BJ (cell line): ENCODE measurements at places on chromosomes 5 and 9.

DNA sequence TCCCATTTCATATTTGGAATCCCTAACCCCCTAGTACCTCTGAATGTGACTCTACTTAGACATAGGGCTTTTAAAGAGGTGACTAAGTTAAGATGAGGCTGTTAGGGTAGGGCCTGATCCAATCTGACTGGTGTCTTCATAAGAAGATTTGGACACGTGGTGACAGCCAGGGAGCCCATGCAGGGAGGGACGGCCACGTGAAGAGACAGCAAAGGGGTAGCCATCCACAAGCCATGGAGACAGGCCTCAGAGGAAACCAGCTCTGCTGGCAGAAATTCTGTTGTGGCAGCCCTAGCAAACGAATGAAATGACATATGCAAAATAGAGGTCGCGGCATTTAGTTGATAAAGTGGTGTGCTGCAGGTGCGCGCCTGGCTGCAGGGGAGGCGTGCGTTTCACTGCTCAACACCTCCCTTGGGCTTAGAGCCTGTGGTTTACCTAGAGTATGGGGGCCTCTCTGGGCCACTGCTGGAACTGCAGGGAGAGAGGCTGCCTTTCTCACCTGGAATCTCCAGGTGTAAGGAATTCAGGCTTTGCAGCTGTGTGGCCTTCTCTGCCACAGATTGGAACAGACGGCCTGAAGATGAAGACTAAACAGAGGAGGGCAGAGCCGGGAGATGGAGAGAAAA is 7.1 kb upstream of the AFAP1L1 start:
- DNase-seq = no peak

- DNase-seq = no peak
These were observed 187.1 kb downstream of the BNC2 start for GRCh38 chr9:16683326-16683725.

- no peak for DNase-seq
These were observed 101.8 kb downstream of the ESM1 start for GRCh38 chr5:54883374-54884194.

- peak; percentile 78 for DNase-seq
These were observed 32.5 kb downstream of the SGCD start for GRCh38 chr5:156359476-156359875.

DNA sequence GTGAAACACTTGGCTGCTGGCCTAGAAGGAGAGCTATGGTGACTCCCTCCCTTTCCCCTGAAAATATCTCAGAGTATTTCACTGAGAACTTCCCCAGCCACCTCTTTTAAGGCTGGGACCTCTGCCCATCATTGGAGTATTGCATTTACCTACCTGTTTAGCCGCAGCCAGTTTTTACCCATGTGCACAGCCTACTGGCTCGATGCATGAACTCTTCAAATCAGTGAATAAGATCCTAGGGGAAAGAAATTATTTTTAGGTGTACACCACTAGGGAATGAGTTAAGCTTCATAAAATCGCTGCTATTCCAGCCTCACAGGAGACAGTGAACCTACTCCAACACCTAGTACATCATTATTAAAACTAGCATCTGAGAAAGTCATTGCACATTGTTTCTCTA is 16.8 kb upstream of the FAM174A start:
- no peak for DNase-seq

DNA sequence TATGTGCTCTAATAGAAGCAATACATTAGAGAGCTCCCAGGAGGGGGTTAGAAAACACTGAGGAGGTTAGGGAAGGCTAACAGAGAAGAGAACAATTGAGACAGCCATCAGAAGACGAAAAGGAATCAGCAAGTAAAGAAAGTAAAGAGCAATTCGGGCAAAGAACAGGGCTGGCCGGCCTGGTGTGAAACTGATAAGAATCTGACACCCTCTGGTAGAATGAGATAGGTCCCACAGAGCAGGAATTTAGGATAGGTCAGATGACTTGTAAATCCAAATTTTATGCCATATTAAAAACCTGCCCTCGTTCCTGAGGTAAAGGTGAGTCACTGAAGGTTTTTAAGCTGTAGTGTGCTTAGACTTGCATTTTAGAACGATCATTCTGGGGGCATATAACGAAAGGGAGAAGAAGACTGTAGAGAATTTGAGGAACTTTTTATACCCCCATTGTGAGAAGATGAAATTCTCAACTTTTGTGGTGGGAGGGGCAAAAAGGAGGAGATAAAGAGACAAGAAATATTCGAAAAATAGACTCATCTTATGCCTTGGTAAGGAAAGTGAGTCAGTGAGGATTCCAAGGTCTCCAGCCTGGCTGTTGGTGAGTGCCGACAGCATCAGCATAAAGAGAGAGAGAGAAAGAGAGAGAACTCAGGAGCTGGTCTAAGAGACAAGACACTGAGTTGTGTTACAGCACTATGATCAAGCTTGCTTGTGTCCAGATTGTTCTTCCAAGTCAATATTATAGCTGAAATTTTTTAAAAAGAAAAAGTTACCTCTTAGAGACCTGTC is 51.3 kb downstream of the TMEM167A start:
- DNase-seq = no peak

DNA sequence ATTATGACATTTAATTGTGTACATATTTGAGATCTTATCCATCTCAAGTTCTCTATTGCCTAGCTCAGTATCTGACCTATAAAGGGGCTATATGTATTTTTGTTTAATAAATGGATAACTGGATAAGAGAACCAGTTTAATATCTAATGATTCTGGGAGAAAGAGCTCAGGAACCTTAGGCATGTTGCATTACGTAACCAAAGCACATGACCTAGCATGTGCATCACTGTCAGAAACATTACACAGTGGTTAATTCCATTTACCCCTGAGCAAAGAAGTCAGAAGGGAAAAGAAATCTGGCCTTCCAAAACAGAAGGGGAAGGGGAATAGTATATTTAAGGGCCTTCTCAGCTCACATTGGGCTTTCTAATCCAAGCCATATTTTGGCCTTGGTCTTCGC is 12.3 kb downstream of the PAPPA start:
- DNase-seq = no peak

DNA sequence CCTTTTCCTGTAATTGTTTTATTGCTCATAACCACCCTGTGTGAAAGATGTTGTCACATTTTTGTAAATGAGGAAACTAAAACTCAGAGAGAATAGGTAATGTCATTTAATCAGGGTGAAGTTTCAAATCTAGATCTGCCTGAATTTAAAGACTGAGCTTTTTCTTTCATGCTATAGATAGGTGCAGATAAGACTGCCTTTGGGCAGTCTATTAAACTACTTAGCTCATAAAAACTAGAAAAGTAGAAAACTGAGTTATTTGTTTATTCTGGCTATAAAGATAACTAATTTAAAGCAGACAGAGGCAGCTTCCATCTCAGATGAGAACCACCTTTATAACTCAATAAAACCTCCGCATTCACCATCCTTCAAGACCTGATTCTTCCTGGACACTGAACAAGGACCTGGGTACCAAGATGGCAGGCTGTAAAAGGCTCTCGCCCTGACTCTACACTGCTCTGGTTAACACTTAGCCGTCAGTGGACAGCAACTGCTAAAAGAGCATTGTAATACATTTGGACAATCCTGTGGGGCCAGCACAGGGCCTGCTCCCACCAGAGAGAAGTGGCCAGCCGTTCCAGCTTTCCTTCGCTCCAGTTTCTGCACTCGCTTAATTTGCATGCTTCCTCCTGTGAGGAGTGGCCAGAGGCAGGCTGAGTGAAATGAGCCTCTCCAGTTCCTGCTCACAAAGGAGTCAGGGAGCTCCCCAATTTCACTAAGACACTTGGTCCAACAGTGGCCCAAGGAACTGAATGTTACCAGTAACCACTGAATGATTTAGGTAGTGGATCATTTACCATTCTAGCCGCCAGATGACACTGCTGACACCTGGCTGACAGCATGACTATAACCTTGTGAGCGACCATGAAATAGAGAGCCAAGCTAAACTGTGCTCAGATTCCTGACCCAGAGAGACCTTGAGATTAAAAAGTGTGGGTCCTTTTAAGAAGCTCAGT is 566.4 kb downstream of the EFNA5 start:
- DNase-seq = no peak

- DNase-seq = no peak
These were observed 14.7 kb downstream of the BRD8 start for GRCh38 chr5:138163721-138164120.

DNA sequence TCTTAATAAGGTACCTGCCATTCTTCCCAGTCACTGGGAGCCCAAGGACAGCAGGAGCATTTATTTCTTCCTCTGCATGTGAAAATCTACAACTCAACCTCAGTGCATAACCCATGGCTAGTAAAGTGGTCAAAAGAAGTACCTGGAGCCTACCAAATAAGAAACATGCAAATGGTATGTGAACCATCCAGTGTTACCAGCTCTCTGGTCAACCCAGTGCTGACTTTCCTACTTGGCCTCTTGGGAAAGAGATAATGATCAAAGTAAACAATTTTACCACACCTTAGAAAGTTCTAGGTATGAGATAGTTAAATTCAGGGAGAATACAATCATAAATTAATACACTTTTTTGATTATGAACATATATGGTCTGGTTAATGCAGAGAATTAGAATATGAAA is 325.6 kb downstream of the ENC1 start:
- no peak for DNase-seq

GRCh38 chr5:79547982-79548381 is 34.0 kb upstream of the HOMER1 start:
- no peak for DNase-seq

DNA sequence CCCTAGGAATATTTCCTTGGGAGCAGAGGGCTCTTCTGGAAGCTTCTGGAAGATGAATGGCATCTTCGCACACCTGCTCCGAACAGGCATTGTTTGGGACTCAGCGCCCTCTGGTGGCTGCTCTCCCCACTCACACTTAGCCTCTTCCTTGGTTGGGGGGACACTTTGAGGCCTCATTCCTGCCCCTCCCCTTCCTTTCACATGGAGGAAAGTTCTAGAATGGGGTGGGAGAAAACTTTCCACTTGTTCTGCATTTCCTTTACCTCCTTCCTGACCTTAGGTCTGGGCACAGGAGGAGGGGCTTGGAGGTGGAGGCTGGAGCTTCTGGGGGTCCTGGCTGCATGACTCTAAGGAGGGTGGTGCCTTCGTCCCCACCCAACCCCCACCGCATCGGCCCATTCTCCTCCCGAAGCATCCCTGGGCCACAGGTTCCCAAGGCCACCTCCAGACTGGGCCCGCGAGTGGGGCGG is 19.3 kb upstream of the SMIM32 start:
- DNase-seq = no peak

GRCh38 chr5:98631311-98632054 is 142.0 kb upstream of the RGMB start:
- DNase-seq = peak; percentile 92

DNA sequence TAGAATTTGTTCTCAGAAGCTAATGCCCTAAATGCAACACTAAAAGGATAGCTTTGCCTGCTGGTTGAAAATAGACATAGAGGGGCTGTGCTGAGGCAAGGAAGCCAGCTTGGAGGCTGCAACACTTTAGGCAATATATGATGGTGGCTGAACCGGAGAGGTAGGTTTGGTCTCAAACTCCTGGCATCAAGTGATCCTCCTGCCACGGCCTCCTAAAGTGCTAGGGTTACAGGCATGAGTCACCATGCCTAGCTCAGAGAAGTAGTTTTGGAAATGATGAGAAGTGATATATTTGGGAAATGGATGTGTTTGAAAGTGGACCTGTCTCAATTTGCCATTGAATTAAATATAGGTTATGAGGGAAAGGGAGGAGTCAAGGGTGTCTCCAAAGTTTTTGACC is 10.0 kb downstream of the DUSP1 start:
- no peak for DNase-seq

GRCh38 chr5:137933491-137933911 is 44.2 kb downstream of the PKD2L2 start:
- DNase-seq = no peak
